ENCODE measurements at places on chromosomes 4 and X.

- DNase-seq, result no peak
Measured at GRCh38 chrX:76802708-76803107, 375.2 kb downstream of the MAGEE1 start.

DNA sequence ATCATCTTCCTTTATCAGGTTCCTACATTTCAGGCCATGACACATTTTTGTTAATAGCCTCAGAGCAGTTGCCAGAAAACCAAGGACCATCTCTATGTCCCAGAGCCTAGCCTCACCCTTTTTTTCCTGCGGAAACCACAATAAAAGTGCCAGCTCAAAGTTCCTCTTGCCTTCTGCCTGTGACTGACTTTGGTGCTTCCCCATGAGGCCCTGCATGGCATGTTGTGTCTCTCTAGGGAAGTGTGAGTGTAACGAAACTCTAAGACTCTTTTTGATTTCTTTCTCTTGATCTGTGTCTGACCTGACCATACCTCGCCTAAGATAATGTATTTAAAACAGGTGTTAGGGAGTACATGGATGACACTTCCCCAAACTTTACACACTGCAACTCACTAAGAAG, 642.3 kb upstream of the BOD1L1 start:
- no peak for DNase-seq

DNA sequence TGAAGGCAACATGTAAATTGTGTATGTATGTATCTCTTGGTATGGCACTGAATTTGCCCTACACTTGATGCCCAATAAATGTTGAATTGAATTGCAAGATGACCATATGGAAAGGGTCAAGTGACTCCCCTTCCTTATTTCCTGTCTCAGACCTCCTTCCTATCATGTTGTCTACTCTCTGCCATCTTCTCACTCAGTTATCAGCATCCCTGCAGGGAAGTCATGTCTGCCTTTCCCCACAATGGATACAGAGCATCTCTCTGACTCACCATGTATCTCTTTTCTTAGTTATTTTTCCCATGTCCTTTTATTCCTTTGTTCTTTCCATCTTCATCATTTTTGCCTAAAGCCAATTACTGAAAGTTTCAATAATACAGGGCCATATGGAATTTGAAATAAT, 22.5 kb downstream of the BMX start:
- no peak for DNase-seq

- no peak for DNase-seq
Measured at GRCh38 chr4:185916683-185917082, 104.7 kb upstream of the SORBS2 start.

DNA sequence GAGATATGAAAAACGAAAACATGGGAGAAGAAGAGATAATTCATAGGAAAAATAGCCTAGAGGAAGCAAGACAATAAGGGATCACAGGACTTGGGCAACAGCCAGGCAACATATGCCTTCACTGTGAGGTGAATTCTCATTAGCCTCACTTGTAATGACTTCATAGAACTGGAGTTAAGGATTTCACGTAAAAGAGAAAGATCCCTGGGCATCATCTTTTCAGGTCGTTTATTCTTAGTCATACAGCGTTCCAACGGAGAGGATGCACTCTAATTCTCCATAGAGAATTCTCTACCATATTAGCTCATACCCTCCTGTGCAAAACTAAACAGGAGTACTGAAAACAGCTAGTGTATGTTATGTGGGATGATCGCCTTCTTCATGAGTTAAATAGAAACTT, 1.4 kb downstream of the PRKG2 start:
- DNase-seq, result no peak

DNA sequence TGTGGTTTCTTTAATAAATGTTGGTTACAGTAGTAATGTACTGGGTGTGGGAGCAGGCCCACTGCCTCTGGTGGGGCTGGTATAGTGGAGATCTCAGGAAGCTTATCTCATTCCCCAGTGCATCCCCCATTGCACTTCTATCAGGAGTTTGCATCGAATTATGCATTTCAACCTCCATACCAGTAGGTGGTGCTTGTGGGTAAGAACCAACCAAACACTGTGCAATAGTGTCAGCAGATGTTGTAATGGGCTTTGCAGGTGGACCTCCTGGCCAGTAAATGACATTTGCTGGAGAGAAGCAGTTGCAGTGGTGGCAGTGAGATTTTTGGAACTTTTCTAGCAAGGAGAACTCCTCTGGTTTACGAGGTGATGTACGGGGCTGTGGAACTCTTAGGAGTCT, 150.6 kb downstream of the POU3F4 start:
- no peak for DNase-seq

DNA sequence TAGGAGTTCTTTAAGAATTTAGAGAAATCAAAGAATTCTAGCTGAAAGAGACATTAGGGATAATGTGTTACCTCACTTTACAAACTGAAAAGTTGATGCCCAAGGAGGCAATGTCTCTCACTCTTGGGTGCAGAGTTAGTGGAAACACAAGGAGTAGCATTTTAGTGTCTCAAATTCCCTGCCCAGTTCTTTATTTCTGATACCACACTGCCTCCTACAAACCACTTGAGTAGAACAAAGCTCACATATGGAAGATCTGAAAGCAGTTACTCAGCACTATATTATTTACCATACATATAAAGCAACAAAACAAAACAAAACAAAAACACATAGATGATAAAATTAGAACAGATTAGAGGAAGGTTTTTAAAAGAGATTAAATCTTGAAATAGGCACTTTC, 124.2 kb downstream of the REELD1 start:
- no peak for DNase-seq

GRCh38 chr4:17665346-17665745, 50.9 kb downstream of the MED28 start:
- DNase-seq, result no peak

GRCh38 chr4:153497988-153498967, 32.1 kb downstream of the TMEM131L start:
- DNase-seq, result peak; percentile 41

GRCh38 chrX:15988661-15989603, 134.3 kb upstream of the AP1S2 start:
- no peak for DNase-seq

- DNase-seq, result no peak
Measured at GRCh38 chr4:38559374-38559773, 104.6 kb upstream of the KLF3 start.

DNA sequence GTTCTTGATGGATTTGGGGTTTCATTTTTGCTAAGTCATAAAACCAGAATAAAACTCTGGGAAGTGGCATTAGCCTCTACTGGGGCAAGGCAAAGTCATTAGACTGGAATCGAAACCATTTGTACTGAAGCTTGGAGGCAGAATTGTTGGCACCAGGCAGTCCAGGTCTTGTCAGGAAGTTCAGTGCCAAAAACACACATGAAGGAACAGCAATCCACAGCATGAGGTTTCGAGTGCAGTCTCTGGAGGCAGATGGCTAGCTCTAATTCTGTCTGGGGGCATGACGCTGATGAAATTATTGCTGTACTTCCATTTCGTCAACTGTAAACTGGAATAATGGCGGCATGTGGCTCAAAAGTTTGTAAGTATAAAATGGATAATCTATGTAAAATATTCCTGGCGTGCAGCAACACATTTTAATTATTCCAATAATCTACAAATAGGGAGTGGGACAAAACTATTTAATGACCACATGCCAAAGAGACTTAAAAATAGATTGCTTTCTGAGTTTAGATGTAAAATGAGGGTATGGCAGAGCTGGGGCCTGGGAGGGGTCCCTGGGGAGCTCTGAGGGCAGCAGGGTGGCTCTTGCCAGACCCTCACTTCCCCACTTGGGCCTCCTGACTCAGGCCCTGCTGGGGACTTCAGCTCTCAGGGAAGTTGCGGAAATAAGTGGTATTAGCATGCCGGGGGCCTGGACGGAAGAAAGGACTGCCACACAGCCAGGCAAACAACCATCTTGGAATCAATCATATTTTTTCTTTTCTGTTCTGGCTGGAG, 18.8 kb upstream of the CENPU start:
- no peak for DNase-seq

- DNase-seq, result no peak
Measured at GRCh38 chr4:54254915-54255246, 25.8 kb downstream of the PDGFRA start.

GRCh38 chrX:23515028-23515427, 152.3 kb upstream of the PRDX4 start:
- no peak for DNase-seq

GRCh38 chrX:39397561-39398199, 596.4 kb downstream of the MID1IP1 start:
- no peak for DNase-seq

DNA sequence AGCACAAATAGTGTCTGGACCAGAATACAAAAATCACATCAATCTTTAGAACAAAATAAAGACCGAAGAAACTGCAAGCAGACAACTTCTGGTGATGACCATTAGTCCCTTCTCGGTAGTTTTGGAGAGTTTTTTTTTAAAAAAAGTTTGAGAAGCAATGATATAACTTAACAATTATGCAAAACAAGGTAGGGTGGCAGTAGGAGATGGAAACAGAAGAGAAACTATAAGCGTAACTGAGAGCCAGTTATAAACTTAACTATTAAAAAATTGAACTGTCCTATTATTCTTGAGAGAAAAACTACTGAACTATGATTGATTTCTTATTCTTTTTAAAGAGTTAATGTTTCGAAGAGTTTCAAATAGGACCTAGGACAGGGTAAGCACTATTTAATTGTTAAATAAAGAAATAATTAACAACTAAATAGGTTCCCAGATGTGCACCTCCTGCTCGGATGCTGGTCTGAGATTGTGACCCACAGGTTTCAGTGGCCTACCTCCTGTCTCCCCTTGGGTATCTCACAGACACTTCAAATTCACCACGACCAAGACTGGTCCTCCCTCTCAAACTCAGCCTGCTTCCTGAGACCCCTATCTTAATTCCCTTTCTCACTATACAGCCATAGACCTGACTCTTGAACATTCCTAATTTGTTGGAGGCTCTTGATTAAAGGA, 81.3 kb downstream of the LEF1 start:
- DNase-seq, result no peak

- DNase-seq, result no peak
Measured at GRCh38 chr4:94442251-94442650, 9.5 kb upstream of the PDLIM5 start.

DNA sequence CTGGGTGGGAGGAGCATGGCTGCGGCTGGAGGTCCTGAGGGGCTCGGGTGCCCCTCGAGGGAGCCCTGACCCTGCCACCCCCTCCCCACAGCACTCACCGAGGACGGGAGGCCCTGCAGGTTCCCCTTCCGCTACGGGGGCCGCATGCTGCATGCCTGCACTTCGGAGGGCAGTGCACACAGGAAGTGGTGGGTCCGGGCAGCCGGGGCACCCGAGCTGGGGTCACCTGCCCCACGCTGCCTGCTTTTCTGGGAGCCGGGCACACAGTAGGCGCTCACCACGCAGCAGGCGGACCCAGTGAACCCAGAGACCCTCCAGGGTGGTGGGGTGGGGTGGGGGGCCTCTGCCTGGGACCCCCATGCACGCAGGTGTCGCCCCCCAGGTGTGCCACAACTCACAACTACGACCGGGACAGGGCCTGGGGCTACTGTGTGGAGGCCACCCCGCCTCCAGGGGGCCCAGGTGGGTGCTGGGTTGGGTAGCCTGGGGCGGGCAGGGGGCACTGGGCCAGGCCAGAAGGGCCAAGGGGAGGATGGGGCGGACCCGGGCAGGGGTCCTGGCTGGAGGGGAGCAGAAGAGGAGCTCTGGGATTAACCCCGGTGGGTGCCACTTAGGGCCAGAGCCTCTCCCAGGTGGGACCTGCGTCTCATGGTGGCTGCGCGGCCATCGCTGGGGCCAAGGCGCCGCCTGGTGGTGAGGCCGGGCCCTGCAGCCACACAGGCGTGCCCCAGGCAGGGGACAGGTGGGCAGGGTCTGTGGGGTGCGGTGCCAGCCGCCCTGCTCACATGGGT, 1.4 kb downstream of the HGFAC start:
- peak; percentile 81 for DNase-seq

DNA sequence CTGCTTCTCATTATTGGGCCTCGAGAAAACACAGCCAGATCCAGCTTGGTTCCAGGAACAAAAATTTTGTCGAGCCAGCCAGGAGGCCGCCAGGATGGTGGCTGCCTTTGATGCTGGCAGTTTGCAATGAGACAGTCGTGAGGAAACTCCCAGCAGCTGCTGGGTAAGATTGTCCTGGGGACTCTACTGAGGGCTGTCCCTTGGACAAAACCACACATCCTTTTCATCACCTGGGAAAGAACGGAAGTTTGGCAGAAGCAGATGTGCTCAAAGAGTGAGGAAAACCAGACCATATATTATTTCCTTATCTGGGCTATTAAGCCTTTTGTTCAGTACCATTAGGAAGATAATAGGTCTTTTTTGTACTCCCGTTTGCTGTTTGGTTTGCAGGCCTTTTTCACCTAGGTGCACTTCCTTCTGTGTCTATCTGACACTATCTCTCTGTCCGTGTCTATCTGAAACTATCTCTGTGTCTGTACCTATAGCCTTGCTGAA, 13.4 kb upstream of the PAPSS1 start:
- DNase-seq, result no peak

DNA sequence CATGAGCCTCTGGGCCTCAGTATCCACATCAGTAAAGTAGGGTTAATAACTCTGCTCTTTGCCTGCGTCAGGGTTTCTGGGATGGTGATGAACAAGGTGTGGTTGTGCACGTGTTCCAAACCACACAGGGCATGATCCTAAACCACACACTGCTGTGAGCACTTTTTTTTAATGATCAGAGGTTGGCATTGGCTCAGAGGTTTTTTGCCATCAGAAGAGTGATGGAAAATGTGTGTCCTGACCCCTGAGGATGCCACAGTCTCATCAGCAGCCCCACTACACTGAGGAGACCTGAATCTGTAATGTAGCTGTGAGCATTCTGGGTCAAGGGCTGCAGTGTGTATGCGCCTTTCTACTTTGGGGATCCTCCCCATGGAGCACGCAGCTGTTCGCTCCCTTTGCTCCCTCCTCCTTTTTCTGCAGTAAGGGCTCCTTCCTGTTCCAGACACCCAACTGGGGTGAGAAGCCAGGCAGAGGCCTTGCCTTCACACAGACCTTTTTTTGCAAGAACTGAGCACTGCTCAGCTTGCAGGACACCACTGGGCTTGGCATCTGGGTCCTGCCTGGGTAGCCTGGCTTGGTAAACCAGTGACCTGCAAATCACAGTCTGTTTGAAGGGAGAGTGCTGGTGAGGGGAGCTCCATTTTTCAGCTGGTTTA, 87.5 kb downstream of the MAMLD1 start:
- no peak for DNase-seq

DNA sequence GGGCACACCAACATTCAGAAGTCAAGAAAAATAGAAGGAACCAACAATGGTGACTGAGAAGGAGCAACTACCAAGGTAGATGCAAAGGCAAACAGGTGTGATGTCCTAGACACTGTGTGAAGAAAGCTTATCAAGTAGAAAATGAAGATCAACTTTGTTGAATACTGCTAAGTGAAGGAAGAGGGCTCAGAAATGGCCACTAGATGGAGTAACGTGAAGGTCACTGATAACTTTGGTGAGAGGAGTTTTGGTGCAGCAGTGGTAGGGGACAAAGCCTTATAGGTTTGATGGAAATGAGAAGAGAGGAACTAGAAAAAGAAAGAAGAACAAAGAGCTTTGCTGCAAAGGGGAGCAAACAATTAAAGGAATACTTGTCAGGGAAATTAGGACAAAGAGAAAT, 23.5 kb downstream of the OTC start:
- no peak for DNase-seq

- DNase-seq, result no peak
Measured at GRCh38 chr4:108384544-108384943, 215.8 kb upstream of the LEF1 start.

GRCh38 chr4:82780752-82781231, 17.8 kb downstream of the SCD5 start:
- no peak for DNase-seq

GRCh38 chrX:153672531-153673427, 834 bp downstream of the PNCK start:
- no peak for DNase-seq
